ENCODE measurements at places on chromosomes 5 and 9.
A peak's percentile ranks its signal among the peaks of the same experiment; 100 is the strongest.

DNA sequence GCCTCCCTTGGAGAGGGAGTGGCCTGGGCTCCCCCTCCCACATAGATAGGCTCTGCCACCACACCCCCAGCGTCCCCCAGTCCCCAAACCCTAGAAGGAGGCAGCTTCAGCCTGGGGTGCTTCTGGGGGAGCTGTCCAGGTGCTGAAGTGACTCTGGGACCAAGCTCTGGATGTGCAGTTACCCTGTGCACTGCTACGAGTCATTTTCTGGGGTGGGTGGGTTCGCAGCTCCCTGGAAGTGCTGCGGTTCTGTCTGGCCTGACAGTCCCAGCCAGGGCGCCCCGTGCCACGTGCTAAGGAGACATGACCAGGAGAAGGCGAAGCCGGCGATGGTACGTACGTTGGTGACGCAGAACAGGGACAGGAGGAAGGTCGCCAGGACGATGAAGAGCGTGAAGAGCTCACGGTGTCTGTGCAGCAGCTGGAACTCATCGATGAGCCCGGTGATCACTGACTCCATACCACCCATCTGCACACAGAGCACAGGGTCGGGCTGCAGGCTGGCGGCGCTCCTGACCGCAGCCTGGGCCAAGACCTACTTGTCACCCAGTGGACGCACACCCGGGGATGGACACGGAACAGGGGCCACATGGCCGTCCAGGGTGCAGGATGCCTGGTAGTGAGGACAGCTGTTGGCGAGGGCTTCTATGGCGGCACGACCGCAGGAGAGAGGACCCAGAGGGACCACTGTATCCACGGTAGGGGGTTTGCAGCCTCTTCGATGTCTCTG is 35.7 kb downstream of the SLC6A3 start:
- DNase-seq, result no peak

DNA sequence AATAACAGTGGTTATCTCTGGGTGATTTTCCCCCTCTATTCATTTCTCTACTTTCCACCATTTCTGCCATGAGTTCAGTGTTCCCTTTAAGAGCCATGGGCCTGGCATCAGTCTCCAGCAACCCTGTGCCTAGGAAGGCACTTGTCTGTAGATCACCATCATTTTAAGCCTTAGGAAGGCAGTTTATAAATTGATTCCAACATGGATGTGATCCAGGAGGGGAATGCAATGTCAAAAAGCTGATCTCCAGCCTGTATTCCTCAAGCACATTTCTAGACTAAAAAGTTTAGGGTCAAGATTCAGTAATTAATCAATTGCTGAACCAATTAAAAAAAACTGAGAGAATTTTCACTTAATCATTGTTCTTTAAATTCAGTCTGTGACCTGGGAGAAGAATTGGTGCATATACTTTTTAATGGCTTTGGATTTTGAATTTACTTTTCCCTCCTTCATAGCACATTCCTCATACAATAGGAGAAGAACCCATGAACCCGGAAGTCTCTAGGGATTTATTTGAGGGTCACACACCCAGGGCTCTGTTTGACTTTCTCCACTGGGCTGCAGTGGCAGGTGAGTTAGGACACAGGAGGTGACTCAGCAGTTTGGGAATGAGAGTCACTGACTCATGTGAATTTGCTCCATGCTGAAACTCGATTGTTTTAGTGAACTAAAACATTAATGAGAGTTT is 6.1 kb upstream of the ERMP1 start:
- DNase-seq, result no peak

- no peak for DNase-seq
Measured at GRCh38 chr9:12191630-12192029, 501.6 kb upstream of the TYRP1 start.

- no peak for DNase-seq
Measured at GRCh38 chr5:13478831-13479465, 465.5 kb downstream of the DNAH5 start.

DNA sequence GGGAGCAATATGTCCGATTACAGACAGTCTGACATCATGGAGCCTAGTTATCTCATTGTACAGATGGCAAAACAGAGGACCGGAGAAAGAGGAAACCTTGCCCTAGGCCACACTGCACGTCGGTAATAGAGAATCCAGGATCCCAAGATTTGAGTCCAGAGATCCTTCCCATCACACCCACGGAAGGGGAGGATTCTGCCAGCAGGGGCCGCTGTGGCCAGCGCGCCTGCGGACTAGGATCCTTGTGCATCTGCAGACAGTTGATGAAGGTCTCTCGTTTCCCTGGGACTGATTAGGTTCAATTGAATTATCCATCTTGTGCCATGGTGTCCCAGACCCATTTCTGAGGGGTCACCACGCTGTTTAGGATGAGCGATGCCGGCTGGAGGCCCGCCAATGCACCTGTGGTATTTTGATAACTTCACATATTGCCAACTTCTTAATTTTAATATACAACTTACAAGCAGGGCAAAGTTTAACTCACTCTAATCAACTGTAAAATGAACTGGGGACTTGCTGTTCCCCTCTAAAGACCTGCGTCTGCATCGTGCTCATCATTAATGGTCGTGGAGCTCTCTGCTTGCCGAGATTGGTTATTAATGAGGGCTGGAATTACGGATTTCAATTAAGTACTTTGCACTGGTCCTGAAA is 592.7 kb upstream of the BRINP1 start:
- DNase-seq, result no peak

GRCh38 chr5:6675784-6676491 is 37.3 kb upstream of the TENT4A start:
- no peak for DNase-seq

DNA sequence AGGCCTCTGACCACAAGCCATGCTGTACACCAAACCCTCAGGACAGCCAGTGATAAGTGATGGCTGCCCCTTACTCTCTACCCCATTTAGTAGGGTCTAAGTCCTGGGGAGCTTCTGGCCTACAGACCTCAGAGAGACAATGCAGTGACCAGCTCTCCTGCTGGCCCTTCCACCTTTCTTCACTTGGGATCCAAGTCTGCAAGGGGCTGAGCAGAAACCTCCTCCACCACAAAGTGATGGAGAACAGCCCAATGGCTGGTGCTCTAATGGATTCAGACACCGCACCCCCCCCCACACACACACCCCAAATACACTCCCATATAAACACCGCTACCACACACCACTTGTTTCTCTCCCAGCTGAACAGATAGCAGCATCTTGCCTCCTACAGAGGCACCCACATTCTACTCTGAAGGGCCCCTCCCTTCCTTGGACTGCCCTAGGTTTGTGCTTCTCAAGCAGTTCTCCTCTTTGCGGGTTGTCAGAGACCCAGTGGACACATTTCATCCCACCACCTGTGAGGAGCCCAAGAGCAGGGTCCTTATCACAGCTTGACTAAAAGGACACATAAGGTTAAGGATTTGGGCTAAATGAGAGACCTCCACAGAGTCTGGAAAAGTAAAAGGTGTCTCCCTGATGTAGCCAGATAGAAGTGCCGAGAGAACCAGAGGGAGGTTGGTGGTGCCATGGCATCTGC is 1.3 kb upstream of the PDLIM4 start:
- DNase-seq, result no peak

- DNase-seq, result no peak
Measured at GRCh38 chr9:124576751-124577150, 69.6 kb upstream of the NR5A1 start.

DNA sequence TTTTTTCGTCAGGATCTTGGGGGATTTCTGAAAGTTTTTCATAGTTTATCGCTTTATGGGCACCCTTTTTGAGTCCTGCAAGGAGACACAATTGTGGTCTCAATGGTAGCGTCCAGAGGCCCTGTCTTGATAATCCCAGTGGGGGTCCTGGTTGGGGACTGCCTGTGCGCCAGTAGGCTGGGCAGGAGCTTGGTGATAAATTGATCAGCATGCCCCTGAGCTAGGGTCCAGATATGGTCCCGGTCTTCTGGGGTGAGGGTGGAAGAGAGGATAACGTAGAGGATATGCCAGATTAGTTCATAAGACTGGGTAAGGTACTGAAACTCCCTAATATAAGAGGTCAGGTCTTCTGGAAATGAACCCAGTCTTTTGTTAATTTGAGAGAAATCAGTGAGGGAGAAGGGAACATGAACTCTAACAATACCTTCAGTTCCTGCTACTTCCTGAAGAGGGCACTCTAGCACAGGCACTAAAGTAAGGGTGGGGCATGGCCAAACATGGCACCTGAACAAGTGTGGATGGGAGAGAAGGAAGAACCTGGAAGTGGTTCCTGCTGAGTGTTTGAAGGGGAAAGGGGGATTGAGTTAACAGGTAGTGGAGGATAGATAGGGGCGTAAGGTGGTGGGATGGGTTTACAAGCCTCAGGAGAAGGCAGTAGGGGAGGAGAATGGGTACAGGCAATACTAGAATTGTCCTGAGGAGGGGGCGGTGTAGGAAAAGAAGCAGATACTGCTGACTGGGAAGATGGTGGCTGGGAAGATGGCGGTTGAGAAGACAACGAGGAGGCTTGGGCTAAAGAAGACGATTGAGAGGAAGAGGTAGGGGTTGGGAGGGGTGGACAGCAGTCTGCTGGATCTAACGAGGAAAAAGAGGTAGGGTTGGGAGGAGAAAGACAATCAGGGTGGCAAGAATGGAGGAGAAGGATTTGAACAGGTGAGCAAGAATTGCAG is 33.8 kb upstream of the ANXA2R start:
- peak; percentile 8 for DNase-seq

DNA sequence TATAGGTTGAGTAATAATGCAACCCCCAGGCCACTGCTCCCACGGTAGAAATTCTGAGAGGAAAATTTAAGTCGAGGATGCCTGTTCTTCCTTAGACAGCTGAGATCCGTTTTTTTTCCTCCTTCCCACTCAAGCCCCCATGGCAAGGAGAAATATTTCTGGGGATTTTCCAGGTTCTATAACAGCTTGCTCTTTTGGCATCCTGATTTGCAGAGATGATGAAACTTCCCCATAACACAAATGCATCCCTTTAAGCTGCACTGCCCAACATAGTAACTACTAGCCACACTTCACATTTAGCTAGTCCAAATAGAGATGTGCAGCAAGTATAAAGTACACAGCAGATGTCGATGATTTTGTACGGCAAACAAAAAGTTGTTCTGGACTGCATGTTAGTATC is 32.5 kb upstream of the GNA14 start:
- DNase-seq, result no peak

DNA sequence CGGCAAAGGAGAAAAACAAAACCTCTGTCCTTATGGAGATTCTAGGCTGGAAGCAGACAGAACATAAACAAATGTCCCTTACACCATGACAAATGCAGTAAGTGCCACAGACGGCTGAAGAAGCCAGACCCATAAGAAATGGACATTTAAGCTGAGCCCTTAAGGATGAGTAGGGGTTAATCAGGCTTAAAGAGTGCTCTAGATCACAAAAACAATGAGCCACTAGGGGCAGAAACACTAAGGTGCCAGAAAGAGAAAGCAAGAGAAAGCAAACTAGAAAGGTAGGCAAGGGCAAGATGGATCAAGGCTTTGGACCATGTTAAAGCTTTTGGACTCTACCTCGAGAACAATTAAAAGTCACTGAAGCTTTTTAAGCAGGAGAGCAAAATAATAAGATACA is 326.9 kb upstream of the WWC1 start:
- no peak for DNase-seq

GRCh38 chr9:123357743-123358059 is 1.7 kb downstream of the CRB2 start:
- no peak for DNase-seq

GRCh38 chr5:174316326-174316725 is 270.8 kb downstream of the NSG2 start:
- no peak for DNase-seq

DNA sequence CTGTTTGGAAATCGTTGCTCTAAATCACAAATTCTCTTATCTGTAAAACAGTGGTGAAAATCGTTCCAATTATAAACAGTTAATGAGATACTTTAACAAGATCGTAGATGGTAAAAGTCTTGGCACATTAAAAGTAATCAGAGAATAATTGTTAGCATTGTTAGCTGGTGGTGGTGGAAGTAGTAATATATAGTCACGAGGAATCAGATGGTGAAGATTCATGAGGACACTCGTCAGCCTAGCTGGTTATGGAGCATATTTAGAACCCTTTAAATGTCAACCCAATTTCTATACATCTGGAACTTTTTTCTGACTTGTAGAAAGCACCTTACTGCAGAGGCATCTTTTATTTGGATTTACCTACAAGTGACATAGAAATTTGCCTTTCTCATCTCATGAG is 190.8 kb downstream of the TLE1 start:
- no peak for DNase-seq

- no peak for DNase-seq
Measured at GRCh38 chr5:78591972-78592700, 56.4 kb downstream of the LHFPL2 start.

DNA sequence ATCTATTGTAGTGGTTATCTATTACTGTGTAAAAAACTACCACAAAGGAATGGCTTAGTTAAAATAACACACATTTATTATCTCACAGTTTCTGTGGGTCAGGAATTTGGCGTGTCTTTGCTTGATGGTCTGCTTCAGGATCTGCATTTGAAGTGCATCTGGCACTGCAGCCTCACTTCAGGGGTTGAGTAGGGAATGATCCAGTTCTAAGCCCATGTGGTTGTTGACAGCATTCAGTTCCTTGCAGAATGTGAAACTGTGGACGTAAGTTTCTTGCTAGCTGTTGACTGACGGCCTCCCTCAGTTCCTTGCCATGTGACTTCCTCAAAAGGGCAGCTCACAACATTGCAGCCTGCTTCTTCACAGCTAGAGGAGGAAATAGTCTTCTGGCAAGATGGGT is 2.1 kb upstream of the OGN start:
- peak; percentile 0 for DNase-seq

Data from T-helper 22 cell (primary cell).